ENCODE measurements at places on chromosomes 3 and 15.
A peak's percentile ranks its signal among the peaks of the same experiment; 100 is the strongest.

- DNase-seq, result no peak
These were observed 165.2 kb downstream of the PGPEP1L start for GRCh38 chr15:98842192-98842972.

GRCh38 chr3:69433121-69433968, 47.5 kb upstream of the FRMD4B start:
- DNase-seq, result no peak

- no peak for DNase-seq
These were observed 45.6 kb downstream of the UMPS start for GRCh38 chr3:124775877-124776276.

GRCh38 chr3:165786013-165786412, 51.2 kb downstream of the BCHE start:
- DNase-seq, result no peak

- no peak for DNase-seq
These were observed 102.0 kb downstream of the IGF2BP2 start for GRCh38 chr3:185722881-185723280.

DNA sequence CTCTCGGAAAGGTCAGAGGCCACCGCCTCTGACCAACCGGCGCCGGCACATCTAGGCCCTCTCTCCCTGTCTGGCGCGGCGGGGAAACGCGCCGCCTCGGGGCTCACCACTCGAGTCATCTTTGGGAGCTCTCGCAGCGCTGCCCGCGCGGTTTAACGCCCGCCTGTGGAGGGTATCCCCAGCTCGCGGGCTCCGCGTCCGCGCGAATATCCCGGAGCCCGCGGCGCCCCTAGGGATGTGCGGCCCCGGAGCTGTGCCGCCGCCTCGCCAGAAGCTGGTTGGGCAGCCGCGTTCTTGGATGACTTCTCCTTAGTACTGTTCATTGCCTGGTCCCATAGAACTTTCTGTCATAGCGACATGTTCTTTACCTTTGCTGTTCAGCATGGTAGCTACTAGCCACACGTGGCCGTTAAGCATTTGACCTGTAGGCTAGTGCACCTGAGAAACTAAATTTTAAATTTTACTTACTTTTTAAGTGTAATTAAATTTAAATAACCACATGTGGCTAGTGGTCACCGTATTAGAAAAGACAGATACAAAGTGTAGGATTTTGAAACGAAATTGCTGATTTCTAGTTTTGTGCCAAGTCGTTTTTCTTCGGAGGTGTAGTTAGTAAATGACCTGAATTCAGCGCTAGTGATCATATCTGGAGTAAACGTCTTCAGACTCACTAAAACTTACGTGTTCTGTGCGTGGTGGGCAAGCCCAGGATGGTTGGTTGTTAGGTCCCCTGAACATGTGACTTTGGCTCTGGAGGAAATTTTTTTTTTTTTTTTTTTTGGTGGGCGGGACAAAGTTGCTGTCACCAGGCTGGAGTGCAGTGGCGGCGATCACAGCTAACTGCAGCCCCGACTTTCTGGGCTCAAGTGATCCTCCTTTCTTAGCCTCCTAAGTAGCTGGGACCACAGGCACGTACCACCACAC, 835 bp downstream of the ARIH2 start:
- DNase-seq, result peak; percentile 27

Measured in HFFc6 (cell line).